Pancreas (tissue), 10 donors: ENCODE measurements at places on chromosomes 6 and 20. TPM values are rescaled to one million over a fixed set of nuclear protein-coding genes. Genes with fewer than 3 reads are reported as not detected.

BTBD3 gene
- total RNA-seq = 18.1 TPM

TREM1 gene
- 0.28 TPM for total RNA-seq

PSORS1C2 gene
- not detected for total RNA-seq

CLPSL1 gene
- total RNA-seq = 29.3 TPM

LAMA2 gene
- total RNA-seq = 9.7 TPM

RSPO3 gene
- 0.51 TPM for total RNA-seq

KIFC1 gene
- 0.29 TPM for total RNA-seq

SMIM28 gene
- not detected for total RNA-seq

LTV1 gene
- total RNA-seq = 7.1 TPM

PACRG gene
- total RNA-seq = 5.8 TPM

ARMH2 gene
- not detected for total RNA-seq

MEI4 gene
- total RNA-seq = 0.58 TPM

ACTR5 gene
- 3.2 TPM for total RNA-seq

HLA-DQA2 gene
- total RNA-seq = not detected

KIF25 gene
- total RNA-seq = not detected

SRSF12 gene
- 0.55 TPM for total RNA-seq

TPBG gene
- total RNA-seq = 4.1 TPM

SCRT2 gene
- total RNA-seq = 0.06 TPM

CPXM1 gene
- 0.32 TPM for total RNA-seq

MOXD1 gene
- 0.72 TPM for total RNA-seq

RWDD2A gene
- 3.8 TPM for total RNA-seq

YIPF3 gene
- 81.1 TPM for total RNA-seq

EFCAB8 gene
- 0.12 TPM for total RNA-seq

CDSN gene
- not detected for total RNA-seq

PLEKHG1 gene
- total RNA-seq = 5.9 TPM

SLC22A3 gene
- total RNA-seq = 0.40 TPM

HSPA12B gene
- 0.55 TPM for total RNA-seq

FNDC1 gene
- total RNA-seq = 0.79 TPM

CYP39A1 gene
- 2.1 TPM for total RNA-seq

CENPW gene
- total RNA-seq = 0.93 TPM

SEL1L2 gene
- not detected for total RNA-seq

CCR6 gene
- not detected for total RNA-seq

C6orf141 gene
- 9.3 TPM for total RNA-seq

PRPH2 gene
- 1.8 TPM for total RNA-seq

XRN2 gene
- total RNA-seq = 28.8 TPM

DLL1 gene
- total RNA-seq = 11.6 TPM

PDE10A gene
- 2.8 TPM for total RNA-seq

DYNLT2 gene
- total RNA-seq = 0.95 TPM
